Posterior vena cava (tissue), 2 donors: ENCODE measurements at places on chromosomes 12 and 14. TPM values are rescaled to one million over a fixed set of nuclear protein-coding genes. Genes with fewer than 3 reads are reported as not detected.

Gene IFNG-AS1
- total RNA-seq, result not detected

Gene TMEM121
- total RNA-seq, result 2.2 TPM

Gene AKAP6
- 108 TPM for total RNA-seq

Gene EPYC
- total RNA-seq, result not detected

Gene RD3L
- total RNA-seq, result not detected

Gene RAPGEF3
- 18.3 TPM for total RNA-seq

Gene ENO2
- 57.1 TPM for total RNA-seq

Gene CD4
- total RNA-seq, result 36.0 TPM

Gene ART4
- 11.3 TPM for total RNA-seq

Gene RASSF3
- 312 TPM for total RNA-seq

Gene KLRC2
- total RNA-seq, result not detected

Gene CSRP2
- 22.5 TPM for total RNA-seq

Gene SYT10
- total RNA-seq, result 0.10 TPM

Gene KLRD1
- 4.6 TPM for total RNA-seq

Gene ANKRD33
- total RNA-seq, result not detected

GRCh38 chr12:53047221-53048032, 2.4 kb upstream of the TNS2 start:
- DNase-seq, result peak; percentile 94

DNA sequence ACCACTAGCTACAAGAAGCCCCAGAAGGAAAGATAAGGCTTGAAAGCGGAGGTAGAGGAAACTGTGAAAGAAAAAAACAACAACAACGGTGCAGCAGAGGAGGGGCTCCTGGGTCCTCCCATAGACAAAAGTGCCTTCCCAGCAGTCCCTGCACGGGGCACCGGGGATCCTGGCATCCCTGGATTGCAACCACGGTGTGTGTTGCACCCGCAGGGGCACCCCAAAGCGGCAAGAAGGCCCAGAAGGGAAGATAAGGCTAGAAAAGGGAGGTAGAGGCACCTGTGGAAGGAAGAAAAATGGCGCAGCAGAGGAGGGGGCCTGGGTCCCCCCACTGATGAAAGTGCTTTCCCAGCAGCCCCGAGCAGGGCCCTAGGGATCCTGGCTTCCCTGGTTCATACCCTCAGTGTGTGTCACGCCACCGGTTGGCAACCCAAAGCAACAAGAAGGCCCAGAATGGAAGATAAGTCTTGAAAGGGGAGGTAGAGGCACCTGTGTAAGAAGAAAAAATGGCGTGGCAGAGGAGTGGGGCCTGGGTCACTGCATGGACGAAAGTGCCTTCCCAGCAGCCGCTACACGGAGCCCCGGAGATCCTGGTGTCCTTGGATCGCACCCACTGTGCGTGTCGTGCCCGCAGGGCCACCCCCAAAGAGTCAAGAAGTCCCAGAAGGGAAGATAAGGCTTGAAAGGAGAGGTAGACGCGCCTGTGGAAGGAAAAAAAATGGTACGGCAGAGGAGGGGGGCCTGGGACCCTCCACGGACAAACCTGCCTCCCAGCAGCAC, 281.0 kb downstream of the ALG10 start:
- peak; percentile 53 for DNase-seq

DNA sequence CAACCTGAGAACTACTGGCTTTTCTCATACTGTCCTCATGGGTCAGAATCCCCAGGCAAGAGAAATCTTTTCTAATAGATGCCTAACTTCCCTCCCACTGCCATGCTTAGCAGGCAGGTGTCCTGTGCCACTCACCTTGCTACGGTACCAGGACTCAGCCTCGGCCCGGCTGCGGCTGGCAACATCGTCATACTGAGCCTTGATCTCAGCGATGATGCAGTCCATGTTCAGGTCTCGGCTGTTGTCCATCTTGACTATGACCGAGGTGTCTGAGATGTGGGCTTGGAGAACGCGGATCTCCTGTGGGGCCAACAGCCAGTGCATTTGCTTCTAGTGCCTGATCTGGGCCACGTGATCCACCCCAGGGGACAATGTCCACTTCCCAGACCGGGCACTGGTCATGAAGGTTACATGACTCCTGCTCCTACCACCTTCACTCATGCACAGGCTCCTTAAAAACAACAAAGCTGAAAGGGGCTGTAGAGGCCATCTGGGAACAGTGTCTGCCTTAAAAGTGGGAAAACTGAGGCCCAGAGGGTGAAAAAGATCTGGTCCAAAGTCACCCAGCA, 4.1 kb downstream of the KRT85 start:
- DNase-seq, result no peak

- DNase-seq, result peak; percentile 87
Measured at GRCh38 chr14:31206536-31207286, 882 bp downstream of the HECTD1 start.

DNA sequence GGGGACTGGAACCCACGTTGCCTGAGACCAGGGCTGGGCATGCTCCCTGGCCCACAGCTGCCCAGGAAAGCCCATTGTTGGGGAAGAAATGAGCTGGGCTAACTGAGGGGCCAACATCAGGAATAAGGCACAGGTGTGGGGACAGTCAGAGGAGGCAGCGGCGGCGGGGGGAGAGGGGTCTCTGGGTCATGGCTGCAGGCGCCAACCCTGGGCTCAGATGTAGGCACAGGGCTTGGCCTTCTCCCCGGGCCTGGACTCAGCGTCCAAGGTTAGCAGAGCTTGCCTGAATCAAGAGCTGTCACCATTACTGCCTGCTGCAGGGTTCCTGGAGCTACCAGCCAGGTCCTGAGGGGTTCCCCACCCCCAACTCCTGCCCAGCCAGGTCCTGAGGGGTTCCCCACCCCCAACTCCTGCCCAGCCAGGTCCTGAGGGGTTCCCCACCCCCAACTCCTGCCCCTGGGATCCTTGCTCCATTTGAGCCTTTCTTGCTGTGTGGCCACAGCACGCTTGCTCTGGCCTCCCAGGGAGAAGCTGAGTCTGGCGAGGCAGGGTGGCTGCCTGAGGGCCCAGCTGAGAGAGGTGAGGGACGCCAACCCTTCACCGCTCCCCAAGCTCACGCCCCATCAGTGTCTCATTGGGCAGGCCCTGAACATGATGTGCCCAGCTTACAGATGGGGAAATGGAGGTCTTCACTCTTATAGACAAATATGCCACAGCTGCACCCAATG, 6.2 kb downstream of the CHGA start:
- peak; percentile 73 for DNase-seq

- DNase-seq, result no peak
Measured at GRCh38 chr12:48092611-48093010, 13.3 kb downstream of the SENP1 start.

GRCh38 chr12:124852329-124852831, 11.3 kb downstream of the SCARB1 start:
- DNase-seq, result peak; percentile 92

GRCh38 chr14:102571043-102571442, 21.4 kb upstream of the RCOR1 start:
- no peak for DNase-seq

GRCh38 chr12:67161322-67161918, 107.7 kb upstream of the CAND1 start:
- no peak for DNase-seq

DNA sequence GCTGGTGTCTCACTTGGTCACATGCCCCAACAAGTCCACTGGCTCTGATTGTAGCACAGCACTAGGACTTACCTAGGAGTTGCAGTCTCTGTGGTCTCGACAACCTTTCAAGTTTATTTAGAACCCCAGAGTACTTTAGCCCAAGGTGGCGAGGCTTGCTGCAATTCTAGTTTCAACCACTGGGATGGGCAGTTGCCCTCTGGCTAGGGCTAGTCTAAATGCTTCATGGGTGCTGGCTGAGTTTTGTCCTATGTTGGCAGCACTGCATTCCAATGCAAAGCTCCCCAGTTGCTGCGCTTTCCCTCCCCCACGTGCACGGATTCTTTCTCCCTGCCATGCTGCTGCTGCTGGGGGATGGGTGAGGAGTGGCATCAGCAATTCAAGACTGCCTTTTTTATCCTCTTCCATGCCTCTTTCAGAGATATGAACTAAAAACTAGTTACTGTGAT, 207.9 kb downstream of the SYNE2 start:
- DNase-seq, result no peak

DNA sequence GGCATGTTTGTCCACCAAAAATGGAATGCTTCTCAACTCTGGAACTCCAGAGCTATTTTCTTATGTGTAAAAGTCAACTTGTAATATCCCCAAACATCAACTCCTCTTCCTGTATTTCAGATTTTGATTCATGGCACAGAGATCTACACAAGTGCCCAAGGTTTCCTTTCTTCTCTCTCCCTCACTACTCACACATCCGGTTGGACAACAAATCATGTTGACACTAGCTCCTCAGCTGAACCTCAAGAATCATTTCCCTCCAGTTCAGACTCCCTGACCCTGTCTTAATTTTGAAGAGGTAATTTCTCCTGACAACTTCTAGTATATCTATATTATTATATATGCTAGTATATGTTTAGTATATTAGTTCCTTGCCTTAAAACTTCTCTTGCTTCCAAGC, 485.4 kb upstream of the CCDC196 start:
- DNase-seq, result no peak
